ENCODE measurements at places on chromosomes 13 and 19. TPM values are rescaled to one million over a fixed set of nuclear protein-coding genes. Genes with fewer than 3 reads are reported as not detected.

F10 gene
- 0.10 TPM for total RNA-seq

ATXN8OS gene
- total RNA-seq: not detected

PRR20A gene
- not detected for total RNA-seq

PALM gene
- total RNA-seq: 1.4 TPM

DNA sequence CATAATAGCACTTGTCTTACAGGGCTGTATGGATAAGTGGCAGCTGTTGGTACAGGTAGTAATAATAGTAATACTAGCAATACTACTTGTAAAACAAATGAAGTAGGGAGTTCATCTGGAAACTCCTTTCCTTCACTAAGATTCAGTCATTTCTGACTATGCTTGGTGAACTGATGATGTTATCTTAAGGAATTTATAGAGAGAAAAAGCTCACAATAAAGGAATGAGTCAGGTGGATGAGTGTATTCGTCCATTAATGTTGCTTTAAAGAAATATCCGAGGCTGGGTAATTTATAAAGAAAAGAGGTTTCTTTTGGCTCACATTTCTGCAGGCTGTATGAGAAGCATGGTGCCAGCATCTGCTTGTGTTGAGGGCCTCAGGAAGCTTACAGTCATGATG is 477.3 kb downstream of the KLF12 start:
- peak; percentile 29 for DNase-seq

- DNase-seq: peak; percentile 50
Measured at GRCh38 chr19:40578442-40578908, 1.8 kb downstream of the SHKBP1 start.

GRCh38 chr13:62706048-62706447 is 1290.4 kb upstream of the PCDH20 start:
- no peak for DNase-seq

DNA sequence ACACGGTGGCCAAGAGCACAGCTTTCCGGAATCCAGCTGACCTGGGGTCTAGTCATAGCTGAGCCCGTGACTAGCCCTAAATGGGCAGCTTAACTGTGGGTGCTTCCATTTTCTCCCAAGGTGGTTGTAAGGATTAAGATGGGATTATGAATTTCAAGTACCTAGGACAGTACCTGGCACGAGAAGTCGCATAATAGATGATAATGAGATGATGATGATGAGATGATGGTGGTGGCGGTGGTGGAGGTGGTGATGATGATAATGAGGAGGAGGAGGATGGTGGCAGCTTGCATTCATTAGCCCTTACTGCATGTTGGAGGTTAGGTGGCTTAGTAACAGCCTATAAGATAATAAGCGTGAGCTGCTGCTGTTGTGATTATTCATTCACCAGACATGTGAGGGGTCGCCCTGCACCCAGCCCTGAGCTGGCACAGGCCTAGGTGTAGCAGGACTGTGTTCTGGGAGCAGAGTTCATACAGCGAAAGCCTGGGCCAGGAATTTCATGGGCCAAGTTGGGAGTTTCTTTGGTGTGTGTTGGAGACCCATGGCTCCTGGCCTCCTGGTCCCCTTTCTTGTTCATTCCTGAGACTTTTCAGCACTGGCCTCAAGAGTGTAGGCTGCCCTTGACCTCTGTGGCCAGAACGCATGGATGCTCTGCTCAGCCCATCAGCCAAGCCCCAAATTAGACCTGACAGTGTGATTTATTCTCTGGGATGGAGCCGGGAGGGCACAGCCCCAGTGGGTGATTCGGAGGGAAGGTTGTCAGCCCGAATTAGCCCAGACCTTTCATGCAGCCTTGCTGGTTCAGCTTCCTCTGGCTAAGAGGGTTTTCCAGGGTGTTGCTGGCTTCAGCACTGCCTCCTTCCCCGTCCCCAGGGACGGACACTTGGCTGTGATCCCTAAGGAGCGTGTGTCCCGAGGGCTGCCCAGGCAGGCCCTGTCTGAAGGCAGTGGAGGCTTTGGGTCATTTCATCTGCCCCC is 128.8 kb downstream of the SIPA1L3 start:
- peak; percentile 73 for DNase-seq

- no peak for DNase-seq
Measured at GRCh38 chr13:94880463-94880862, 168.1 kb upstream of the SOX21 start.

DNA sequence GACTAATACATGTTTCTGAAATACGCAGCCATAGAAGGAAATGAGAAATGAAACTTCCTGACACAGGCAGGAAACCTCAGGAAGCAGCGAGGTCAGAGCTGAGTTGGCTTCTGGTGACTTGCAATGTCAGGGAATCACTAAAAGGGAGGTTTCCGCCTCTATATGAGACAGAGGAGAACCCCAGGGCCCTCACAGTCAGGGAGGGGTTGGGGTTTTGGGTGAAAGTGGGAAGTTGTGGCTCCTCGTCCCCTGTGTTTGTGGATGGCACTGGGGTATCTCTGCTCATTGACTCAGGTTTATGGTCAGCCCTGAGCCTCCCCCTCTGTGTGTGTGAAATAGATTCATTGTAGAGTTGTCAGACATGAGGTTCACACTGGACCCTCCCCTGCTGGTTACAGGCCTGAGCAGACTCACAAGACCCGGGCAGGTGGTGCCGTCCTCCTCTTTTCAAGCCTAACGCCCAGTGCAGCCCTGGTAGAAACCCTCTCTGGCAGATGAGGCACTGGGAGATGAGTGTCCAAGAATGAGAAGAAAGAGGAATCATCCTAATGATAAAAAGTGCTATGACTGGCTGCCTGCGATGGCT is 5.5 kb upstream of the LILRA6 start:
- peak; percentile 44 for DNase-seq

DNA sequence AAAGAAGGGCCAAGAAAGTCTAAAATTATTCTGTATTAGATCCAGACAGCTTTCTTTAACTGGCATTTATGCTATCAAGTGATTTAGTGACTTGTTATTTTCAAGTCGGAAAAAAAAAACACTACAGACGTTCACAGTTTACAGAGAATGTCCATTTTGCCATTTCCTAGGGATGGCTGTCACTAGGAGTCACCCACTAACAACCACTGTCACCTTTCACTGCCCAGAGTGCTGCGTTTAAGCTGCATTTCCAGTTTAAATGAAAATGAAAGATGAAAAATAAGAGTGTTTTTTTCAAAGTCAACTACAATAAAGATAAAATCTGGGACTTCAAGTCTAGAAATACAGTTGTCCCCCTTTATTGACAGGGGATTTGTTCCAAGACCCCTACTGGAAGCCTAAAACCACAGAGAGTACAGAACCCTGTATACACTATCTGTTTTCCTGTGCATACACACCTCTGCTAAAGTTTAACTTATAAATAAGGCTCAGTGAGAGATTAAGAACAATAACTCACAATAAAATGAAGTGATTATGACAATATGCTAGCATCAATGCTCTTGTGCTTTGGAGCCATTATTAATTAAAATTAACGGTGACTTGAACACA is 112.5 kb downstream of the SACS start:
- no peak for DNase-seq

DNA sequence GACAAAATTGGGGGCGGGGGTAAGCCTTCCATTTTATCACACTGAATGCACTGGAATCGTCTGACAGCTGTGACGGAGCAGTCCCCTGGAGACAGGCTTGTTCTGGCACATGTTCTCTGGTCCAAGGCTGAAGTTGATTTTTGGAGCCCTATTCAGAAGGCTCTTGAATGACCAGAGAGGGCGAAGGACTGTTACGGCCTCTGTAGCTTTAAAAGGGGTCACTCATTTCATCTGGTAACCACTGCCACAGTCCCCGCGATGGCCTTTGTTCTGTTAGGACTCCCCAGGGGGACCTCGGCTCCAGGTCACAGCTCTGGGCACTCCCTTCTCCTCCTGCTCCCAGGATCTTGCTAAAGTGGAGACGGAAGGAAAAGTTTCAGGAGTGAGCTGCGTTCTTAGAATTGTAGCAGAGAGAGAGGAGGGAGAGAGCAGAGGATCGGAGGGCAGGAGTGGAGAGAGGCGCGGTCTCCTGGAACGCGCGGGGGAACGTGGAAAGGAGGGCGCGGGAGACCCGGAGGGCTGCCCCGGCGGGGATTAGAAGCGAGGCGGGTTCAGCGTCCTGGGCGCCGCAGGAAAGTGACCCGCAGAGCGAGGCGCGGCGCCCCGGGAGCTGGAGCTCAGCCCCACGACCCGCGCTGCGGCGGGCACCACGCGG is 134.3 kb upstream of the MYO16 start:
- DNase-seq: no peak

- DNase-seq: no peak
Measured at GRCh38 chr13:44873461-44873860, 115.8 kb downstream of the NUFIP1 start.

DNA sequence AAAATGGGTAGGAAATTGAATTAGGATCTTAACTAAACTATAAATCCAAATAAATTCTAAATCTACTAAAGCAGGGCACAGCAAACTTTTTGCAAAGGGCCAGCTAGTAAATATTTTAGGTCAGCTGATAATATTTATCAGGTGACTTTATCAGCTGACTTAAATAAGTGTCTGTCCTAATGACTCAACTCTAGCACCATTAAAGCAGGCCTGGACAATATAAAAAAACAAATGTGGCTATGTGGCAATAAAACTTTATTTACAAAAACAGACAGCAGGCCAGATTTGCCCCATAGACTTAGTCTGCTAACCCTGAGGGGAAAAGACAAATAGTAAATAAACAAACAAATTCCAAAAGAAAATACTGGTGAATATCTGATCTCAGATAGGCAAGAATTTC is 27.7 kb upstream of the DOCK9 start:
- no peak for DNase-seq

- DNase-seq: peak; percentile 39
Measured at GRCh38 chr13:35714588-35715377, 238.3 kb upstream of the MAB21L1 start.
